ENCODE measurements at places on chromosomes 13 and 19.

DNA sequence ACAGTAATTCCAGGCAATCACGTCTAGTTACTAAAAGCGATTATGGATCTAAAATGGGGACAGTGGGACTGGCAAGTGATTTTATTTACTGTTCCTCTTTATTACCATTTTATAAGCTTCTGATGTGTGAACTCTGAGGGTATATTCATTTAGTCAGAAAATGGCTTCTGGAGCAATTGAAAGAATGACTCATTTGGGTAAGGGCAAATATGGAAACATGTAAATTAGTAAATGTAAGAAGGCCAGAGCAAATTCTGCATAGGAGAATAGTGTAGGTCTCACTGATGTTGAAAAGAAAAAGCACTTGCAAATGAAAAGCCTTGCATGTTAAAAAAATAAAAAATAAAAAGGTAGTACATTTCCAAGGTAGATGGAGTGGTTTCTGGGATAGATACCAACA, 262.2 kb downstream of the KLF5 start:
- no peak for DNase-seq

- no peak for DNase-seq
Observed at GRCh38 chr19:43599635-43600295, 3.4 kb downstream of the ZNF576 start.

DNA sequence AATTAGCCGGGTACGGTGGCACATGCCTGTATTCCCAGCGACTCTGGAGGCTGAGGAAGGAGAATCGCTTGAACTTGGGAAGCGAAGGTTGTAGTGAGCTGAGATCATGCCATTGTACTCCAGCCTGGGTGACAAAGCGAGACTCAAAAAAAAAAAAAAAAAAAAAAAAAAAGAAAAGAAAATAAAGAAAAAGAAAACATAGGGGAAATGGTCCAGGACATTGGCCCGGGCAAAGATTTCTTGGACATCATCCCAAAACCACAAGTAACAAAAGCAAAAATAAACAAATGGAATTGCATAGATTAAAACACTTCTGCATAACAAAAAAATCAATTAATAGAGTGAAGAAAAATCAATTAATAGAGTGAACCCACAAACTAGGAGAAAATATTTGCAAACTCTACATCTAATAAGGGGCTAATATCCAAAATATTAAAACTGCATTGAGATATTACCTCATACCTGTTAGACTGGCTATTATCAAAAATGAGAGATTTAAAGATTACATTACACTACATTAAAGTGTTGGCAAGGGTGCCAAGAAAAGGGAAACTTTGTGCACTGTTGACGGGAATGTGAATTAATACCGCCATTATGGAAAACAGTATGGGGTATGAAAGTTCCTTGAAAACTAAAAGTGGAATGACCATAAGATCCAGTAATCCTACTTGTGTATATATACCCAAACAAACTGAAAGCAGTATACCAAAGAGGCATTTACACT, 18.5 kb upstream of the ABCC4 start:
- DNase-seq: no peak

GRCh38 chr19:21233691-21234090, 91.9 kb downstream of the ZNF431 start:
- DNase-seq: no peak

DNA sequence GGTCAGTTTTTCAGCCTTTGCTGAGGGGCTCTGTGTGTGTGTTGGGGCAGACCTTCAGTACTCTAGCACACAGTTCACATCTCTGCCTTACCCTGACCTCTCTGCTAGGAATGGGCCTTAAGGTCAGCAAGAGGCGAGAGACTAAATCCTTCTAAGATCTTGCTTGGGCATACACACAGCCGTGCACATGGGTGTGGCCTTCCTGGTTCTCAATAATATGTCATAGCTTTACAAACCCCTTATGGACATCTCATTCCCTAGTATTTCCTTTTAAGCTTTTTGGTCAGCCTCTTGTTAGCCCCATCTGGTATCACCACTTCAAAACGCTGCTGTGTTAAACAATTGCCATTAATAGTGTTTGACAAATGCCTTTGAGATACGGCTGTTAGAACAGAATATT, 69.4 kb upstream of the SPATA13 start:
- no peak for DNase-seq

Measured in choroid plexus epithelial cell (primary cell).